ENCODE measurements at places on chromosomes 5 and 9.

DNA sequence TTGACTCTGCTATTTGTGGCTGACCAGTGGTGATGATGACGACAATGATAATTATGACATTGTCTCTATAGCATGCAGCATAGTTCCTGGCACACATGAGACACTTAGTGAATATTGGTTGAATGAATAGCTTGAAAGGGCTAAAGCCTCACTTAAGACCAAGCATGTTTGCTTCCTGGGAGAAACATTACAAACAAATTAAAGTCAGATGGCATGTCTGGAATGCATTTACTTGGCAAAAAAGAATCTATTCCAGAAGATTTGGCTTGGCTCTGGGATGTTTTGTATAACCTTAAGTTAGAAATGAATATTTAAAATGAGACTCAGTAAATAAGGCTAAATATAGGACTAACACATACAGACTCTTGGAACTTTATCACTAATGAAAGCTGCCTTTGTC is 21.6 kb downstream of the GAS1 start:
- DNase-seq: no peak

- no peak for DNase-seq
Observed at GRCh38 chr9:81686614-81687520, 2.5 kb downstream of the TLE1 start.

- no peak for DNase-seq
Observed at GRCh38 chr5:72988769-72989168, 32.9 kb downstream of the FCHO2 start.

- no peak for DNase-seq
Observed at GRCh38 chr5:98776066-98776705, 2.7 kb downstream of the RGMB start.

DNA sequence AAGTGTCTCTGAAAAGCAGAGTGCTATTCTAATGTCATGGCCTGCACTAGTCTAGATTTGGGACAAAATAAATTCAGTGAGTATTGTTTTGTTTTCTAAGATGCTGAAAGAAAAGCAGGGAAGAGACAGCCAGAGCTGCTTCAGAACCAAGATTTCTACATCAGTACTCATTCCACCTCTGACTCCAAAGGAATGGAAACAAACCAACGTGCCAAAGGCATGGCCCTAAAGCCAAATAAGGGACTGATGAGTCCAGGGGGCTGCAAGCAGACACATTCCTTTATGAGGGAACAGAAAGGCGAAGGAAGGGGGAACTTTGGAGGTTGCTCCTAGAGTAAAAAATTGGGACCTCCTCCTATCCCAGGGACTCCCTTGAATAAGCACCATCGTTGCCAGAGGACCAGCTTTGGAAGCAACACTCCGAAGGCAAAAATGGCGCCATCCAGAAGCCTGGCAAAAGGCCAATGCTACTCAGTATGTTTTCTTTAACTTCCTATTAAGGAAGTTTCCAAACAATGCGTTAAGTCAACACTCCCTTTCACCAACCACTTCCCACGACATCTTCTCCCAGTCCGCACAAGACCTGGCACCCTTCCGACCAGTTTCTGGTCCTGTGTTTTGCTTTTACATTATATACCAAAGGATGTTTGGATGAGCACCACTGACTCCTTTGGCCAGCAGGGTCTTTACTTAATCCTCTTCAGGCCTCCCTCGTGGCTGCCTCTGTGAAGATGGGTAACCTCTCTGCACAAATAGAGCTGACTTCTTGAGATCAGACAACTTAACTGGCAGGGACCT is 31.6 kb downstream of the ADAM19 start:
- DNase-seq: no peak

- no peak for DNase-seq
Observed at GRCh38 chr5:68233075-68233474, 17.5 kb downstream of the PIK3R1 start.
